ENCODE measurements at places on chromosomes 11 and 22. TPM values are rescaled to one million over a fixed set of nuclear protein-coding genes. Genes with fewer than 3 reads are reported as not detected.

Gene CRYBB3
- total RNA-seq: not detected

Gene ANGPTL5
- total RNA-seq: 4.0 TPM

Gene CALCA
- not detected for total RNA-seq

Gene OR51B5
- not detected for total RNA-seq

Gene MS4A14
- total RNA-seq: 1.5 TPM

Gene TMEM121B
- 0.97 TPM for total RNA-seq

Gene GTPBP1
- total RNA-seq: 25.1 TPM

Gene TMEM151A
- 0.86 TPM for total RNA-seq

Gene SAA1
- total RNA-seq: 552 TPM
